CD4-positive, alpha-beta T cell treated with Interleukin-4 for 1 hour (primary cell): ENCODE measurements at places on chromosomes 12 and 14.

- DNase-seq = no peak
Observed at GRCh38 chr12:22447223-22447622, 97.1 kb downstream of the C2CD5 start.

DNA sequence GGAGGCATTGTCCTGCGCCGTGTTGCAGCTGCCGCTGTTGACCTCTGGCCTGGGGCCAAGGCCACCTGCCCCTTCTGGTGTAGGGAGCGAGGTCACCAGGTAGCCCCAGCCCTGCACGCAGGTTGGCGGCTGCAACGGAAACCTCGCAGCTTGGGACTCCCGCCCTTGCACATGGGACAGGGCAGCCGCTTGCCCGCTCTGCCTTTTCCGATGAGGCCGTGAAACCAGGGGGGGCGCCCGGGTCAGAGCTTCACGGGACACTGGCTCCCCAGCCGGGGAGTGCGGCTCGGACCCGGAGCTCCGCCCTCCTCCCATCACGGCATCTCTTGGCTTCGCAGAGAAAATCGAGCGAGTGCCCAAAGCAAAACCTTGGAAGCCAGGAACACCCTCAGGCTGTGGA lies 25.4 kb downstream of the DNAH10 start:
- DNase-seq = no peak

DNA sequence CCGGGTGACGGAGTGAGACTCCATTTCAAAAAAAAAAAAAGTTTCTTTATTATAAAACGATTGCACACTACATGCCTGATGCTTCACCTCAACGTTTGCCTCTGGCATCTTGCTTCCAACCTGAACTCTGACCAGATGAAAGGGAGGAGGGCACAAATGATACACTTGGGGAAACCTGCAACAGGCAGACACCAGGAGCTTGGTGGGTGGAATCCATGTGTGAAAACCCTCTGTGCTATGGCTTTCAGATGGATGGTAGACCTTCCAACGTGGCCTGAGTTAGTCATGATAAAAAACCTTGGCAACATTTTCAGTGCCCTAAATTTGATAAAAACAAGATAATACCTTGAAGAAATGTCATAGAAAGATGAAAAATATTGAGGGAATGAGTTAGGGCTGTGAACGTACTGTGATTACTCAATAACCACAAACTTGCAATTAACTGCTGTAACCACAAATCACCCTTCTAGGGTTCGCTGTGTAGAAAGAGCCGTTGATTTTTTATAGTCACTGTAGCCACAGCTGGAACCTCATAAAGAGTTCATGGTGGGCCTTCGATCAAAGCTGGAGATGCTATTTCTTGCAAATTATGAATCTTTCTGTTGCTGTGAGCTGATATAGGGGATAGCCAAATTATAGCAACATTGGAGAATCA lies 26.1 kb upstream of the GZMB start:
- no peak for DNase-seq

DNA sequence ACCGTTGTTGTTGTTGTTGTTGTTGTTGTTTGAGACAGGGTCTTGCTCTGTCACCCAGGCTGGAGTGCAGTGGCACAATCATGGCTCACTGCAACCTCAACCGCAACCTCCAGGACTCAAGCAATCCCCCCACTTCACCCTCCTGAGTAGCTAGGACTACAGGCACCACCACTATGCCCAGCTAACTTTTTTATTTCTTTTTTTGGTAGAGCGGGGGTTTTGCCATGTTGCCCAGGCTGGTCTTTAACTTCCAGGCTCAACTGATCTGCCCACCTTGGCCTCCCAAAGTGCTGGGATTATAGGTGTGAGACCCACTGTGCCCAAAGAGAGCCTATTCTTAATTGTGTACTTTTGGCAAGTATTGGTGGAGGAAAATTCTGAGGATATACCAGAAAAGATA lies 25.7 kb downstream of the MOK start:
- no peak for DNase-seq

DNA sequence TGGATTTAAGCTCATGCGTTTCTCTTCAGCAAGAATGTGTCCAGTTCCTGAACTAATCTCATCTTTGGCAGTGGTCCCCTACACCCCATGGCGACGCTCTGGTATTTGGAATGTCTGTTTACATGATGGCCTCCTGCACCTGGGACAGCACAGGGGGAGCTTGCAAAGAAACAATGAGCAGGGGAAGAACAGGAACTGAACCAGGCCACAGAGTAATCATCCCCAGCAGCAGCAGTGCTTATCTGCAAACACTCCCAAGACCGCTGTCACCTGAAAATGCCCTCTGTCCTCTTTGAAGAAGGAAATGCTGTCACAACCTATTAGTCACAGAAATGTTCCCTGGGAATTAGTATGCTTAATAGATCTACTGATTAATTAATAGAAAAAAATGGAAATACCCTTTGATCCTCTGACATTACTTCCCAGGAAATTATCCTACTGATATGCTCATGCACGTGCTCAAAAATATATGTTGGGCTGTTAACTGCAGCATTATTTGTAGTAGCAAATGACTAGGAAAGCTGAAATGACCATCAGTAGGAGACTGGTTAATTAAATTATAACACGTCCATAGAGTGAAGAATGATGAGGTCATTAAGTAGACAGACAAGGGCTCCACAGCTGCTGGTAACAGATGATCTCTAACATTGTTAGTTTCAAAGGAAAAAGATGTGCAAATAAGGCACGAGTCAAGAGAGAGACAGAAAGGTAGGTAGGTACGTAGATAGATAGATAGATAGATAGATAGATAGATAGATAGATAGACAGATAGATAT lies 279.3 kb upstream of the FLRT2 start:
- no peak for DNase-seq

- no peak for DNase-seq
Observed at GRCh38 chr14:103346286-103346685, 12.2 kb downstream of the EIF5 start.

DNA sequence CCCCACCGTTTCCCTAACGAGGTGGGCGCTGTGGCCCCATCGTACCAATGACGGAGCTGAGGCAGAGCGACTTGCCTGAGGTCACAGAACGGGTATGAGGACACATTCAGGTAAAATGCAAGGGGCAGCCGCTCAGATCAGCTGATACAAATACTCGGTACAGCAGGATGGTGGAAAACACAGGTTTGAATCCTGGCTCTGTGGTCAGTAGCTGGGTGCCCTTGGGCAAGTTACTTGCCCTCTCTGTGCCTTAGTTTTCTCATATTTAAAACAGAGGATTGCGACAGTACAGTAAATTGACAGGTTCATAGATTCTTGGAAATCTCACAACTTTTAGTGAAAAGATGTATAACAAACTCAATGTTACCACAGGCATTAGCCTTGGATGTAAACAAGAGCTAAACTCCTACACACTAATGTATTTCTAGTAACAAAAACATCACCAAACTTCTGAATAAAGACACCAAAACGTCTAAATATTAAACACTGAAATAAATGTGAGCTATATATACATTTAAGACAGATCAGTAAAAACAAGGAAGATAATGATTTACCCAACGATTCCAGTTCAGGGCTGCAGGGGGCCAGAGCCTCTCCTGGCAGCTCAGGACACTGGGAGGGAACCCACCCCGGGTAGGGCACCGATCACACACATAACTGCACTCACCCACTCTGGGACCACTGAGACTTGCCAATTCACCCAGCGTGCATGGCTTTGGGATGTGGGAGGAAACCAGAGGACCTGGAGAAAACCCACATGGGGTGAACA lies 128.4 kb downstream of the RBM19 start:
- DNase-seq = no peak

DNA sequence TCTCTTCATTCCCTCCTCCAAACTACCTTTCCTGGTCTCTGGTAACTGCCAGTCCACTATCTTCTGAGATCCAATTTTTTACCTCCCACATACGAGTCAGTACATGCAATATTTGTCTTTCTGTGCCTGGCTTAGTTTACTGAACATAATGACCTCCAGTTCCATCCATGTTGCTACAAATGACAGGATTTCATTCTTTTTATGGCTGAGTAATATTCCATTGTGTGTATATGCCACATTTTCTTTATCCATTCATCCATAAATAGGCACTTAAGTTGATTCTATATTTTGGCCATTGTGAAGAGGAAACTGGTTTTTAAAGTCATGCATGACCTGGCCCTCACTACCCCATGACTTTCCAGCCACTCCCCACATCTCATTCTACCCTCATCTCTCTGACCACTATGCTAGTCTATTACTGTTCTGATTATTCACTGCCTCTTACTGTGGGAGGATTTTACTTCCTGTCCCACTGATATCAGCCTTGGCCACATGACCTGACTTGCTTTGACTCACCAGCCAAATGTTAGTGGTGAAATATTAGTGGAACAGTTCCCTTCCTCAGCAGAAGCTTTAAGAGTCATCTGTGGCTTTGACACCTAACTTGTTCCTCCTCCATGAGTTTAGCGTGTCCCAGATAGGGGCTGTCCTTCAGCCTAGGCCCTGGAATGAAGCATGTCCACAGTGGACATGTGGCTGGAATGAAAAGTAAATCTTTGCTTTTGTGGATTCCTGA lies 52.2 kb downstream of the GOLGA5 start:
- peak; percentile 22 for DNase-seq

DNA sequence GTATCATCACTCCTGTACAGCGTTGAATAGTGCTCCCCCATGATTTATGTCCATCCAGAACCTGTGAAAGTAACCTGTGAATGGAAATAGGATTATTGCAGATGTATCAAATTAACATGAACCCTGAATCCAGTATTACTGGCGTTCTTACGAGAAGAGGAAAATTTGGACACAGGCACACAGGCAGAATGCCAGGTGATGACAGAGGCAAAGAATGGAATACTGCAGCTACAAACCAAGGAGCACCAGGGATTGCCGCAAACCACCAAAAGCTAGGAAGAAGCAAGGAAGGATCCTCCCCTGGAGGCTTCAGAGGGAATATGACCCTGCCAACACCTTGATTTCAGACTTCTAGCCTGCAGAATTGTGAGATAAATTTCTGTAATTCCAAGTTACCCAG lies 113.5 kb upstream of the EGLN3 start:
- no peak for DNase-seq

DNA sequence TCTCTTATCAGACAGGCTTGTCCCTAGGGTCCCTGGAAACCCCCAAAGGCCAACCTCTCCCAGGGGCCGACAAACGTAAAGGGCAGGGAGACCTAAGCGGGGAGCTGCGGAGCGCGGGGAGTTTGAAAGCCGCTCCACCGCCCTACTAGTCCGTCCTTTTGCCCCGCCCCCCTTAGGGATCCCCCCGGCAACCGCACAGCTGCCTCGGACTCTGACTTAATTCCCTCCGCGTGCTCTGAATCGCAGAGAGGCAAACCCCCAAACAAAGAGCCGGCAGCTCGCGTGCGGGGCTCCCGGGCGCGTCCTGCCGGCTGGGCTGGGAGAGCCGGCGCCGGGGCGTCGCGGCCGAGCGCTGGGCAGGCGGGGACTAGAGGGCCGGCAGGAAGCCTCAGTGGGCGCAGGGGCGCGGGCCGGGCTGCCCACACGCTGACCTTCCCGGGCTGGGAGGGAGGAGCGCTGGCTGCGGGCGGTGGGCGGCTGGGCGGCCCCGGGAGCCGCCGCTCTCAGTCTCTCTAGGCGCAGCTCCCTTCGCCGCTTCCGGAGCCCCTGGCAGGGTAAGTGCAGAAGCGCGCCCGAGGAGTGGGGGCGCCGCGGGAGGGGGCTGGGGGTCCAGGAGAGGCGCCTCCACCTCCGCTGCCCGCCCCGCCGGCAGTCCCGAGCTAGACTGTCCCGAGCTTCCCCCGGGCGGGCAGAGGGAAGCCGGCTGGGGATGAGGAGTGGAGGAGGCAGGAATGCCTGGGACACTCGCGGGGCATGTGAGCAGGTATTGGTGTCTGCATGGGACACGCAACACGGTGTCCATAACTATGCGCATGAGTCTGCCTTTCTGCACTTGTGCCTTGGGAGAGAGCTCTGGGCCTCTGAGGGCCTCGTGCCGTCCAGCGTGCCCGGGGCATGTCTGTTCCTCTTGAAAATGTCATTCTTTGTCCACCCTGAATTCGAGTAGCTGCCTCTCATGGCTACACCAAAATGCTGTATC lies at the start of gene TSPAN11:
Gene TSPAN11 (plus strand): TSS at position 506 of the 979 bp plus-strand sequence. CDS start 27,244 bp downstream, outside the sequence.
- DNase-seq = no peak

GRCh38 chr14:100836941-100837804 lies 11.3 kb downstream of the MEG3 start:
- no peak for DNase-seq

- DNase-seq = no peak
Observed at GRCh38 chr14:104358528-104359300, 220.3 kb downstream of the KIF26A start.

GRCh38 chr12:20492251-20492760 lies 124.0 kb downstream of the PDE3A start:
- DNase-seq = no peak

GRCh38 chr14:96804895-96805294 lies 7.7 kb downstream of the VRK1 start:
- DNase-seq = no peak

DNA sequence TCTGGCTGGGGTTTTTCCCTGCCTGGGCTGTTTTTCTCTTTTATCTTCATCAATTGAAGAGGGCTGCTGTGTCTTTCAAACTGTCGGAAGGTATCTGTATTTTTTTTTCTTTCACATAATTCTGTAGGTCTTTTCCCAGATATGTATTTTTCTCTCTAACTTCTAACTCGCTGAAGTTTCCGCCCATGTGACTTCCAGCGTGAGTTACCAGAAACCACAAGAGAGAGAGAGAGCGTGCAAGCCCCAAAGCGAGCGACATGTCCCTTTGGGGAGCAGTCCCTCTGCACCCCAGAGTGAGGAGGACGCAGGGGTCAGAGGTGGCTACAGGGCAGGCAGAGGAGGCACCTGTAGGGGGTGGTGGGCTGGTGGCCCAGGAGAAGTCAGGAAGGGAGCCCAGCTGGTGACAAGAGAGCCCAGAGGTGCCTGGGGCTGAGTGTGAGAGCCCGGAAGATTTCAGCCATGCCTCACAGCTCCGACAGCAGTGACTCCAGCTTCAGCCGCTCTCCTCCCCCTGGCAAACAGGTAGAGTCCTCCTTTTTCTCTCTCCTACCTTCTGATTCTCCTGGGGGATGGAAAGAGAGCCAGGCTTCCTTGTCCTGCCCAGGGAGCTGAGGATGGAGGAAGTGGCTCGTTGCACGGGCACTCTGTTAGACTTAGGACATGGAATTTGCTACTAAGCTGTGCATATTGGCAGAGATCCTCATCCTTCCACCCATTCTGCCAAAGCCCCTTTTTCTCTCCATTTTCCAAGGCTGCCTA lies at the start of gene BATF:
Gene BATF (plus strand): TSS at position 246 of the 759 bp plus-strand sequence. CDS start 214 bp downstream, at position 460.
- DNase-seq = peak; percentile 82

DNA sequence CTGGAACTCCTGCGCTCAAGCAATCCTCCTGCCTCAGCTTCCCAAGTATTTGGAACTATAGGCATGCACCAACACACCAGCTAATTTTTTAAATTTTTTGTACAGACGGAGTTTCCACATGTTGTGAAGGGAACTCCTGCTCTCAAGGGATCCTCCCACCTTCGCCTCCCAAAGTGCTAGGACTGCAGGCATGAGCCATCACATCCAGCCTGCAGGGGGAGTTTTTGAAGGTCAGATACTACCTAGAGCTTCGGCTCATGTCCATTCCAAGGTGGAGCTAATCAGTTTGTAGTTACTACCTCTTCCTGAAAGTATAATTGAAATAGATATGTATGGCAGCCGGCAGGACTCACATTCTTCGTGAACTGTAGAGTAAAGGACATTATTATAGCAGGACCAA lies 3.7 kb upstream of the TAS2R19 start:
- DNase-seq = no peak
